ENCODE measurements at places on chromosomes 12 and 14. TPM values are rescaled to one million over a fixed set of nuclear protein-coding genes. Genes with fewer than 3 reads are reported as not detected.

Gene KERA
- total RNA-seq = not detected

Gene ADGRD1
- 71.9 TPM for total RNA-seq

Gene SLC48A1
- 68.7 TPM for total RNA-seq

Gene EDDM3A
- not detected for total RNA-seq

DNA sequence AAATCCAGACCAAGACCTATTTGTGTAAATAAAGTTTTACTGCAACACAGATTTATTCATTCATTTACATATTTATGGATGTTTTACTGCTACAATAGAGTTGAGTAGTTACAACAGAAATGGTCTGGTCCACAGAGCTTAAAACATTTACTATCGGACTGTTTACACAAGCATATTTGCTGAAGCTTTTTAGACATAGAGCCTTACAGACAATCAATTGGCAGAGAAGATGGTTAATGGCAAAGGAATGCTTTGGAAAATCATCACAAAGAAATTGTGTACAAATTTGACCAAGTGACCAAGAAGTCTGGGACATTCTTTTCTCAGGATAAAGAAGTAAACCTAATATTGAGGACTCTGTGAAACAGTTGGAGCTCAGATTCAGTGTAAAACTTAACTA lies 504.3 kb downstream of the SLC16A7 start:
- no peaks in the 10 kb centered on the region for H3K27me3 ChIP-seq
- H3K4me1 ChIP-seq = no peaks in the 10 kb centered on the region
- H3K27ac ChIP-seq = no peak overlapping the region
- DNase-seq = no peak
- no peak overlapping the region for H3K4me3 ChIP-seq
- H3K36me3 ChIP-seq = no peaks in the 10 kb centered on the region

DNA sequence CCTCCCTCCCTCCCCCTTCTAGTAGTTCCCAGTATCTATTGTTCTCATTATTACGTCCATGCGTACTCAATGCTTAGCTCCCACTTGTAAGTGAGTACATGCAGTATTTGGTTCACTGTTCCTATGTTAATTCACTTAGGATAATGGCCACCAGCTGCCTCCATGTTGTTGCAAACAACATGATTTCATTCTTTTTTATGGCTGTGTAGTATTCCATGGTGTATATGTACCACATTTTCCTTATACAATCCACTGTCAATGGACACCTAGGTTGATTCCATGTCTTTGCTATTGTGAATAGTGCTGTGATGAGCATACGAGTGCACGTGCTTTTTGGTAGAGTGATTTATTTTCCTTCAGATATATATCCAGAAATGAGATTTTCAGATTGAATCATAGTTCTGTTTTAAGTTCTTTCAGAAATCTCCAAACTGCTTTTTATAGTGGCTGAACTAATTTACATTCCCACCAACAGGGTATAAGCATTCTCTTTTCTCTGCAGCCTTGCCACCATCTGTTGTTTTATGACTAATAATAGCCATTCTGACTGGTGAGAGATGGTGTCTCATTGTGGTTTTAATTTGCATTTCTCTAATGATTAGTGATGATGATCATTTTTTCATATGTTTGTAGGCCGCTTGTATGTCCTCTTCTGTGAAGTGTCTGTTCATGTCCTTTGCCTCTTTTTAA lies 17.9 kb upstream of the CLEC7A start:
- DNase-seq = no peak
- no peaks in the 10 kb centered on the region for H3K36me3 ChIP-seq
- no peaks in the 10 kb centered on the region for H3K4me1 ChIP-seq
- H3K27ac ChIP-seq = no peak overlapping the region

DNA sequence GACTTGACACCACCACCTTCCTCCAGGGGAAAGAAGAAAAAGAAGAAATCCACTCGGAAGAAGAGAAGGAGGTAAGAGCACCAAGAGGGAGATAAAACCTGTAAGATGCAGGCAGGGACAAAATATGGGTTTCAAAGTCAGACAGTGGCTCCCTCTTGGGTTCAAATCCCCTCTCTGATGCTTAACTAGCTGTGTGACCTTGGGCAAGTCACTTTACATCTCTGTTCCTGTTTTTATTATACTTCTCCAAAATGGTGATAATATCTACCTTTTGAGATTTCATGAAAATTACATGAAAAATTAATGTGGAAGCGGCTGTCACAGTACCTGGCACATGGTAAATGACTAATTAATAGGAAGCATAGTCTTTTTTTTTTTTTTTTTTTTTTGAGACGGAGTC lies 64.4 kb upstream of the HSPB8 start:
- no peaks in the 10 kb centered on the region for H3K36me3 ChIP-seq
- H3K27me3 ChIP-seq = no peaks in the 10 kb centered on the region
- H3K4me3 ChIP-seq = no peak overlapping the region
- no peak for DNase-seq
- no peaks in the 10 kb centered on the region for H3K4me1 ChIP-seq

- H3K36me3 ChIP-seq = no peaks in the 10 kb centered on the region
- no peaks in the 10 kb centered on the region for H3K27me3 ChIP-seq
- H3K4me1 ChIP-seq = peaks cover 6% of the 10 kb centered on the region
- H3K4me3 ChIP-seq = peak overlapping the region; percentile 53
- H3K27ac ChIP-seq = peak overlapping the region; percentile 74
Measured at GRCh38 chr14:72892879-72893635, 844 bp downstream of the DPF3 start.

- H3K4me3 ChIP-seq = no peak overlapping the region
- no peaks in the 10 kb centered on the region for H3K4me1 ChIP-seq
- H3K27ac ChIP-seq = no peak overlapping the region
- no peaks in the 10 kb centered on the region for H3K27me3 ChIP-seq
- DNase-seq = no peak
Measured at GRCh38 chr14:53236708-53237107, 83.6 kb upstream of the DDHD1 start.

Measured in ovary (tissue), 10 donors.